Posterior cingulate gyrus (tissue), 11 donors: ENCODE measurements at places on chromosomes 16 and 17.

DNA sequence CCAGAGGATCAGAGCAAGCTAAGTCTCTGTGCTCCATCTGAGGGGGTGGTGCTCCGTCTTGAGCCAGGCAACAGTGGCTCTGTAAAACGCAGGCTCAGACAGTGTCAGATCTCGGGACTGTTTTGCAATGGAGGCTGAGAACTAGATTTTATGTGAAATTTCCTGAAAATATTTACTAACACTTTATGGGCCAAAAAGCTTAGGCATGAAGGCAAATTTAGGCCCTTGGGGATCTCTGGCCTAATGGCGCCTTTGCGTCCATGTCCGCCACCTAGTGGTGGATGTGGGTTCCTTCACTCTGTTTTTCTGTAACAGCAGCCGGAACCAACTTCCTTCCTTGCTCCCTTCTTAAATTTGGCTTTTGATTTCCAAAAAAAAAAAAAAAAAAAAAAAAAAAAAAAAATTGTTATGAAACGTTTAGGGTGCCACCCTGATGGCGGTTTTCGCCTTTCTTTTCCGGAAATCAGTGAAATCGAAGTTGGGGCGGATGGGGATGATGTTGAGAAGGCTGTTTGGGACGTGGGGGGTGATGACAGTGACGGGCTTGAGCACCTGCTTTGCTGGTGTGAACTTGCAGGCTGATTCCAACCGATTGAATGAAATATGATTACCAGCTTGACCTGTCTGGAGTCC lies 14.0 kb upstream of the ELAC2 start:
- DNase-seq = no peak

DNA sequence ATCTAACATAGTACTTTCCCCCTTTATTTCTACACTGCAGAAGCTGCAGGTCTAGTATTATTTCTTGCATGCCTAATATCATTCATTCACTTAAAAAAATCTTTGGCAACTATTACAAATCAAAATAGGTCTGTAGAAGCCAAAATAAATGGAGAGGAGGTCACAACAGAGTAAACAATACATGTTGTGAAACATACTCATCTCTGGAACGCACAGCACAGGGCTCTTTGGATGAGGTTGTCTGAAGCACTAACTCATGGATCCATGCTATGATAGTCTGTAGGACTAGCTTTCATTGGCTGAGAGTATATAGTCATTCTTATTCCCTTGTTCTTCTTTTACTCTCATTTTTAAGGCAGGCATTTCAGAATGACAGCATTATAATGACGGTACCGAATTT lies 21.3 kb downstream of the MYO1D start:
- DNase-seq = no peak

- DNase-seq = no peak
These were observed 25.2 kb downstream of the CNGB1 start for GRCh38 chr16:57945740-57946138.

GRCh38 chr17:73003487-73003886 lies 89.0 kb downstream of the SLC39A11 start:
- no peak for DNase-seq

GRCh38 chr16:53503991-53504663 lies 1.1 kb upstream of the AKTIP start:
- DNase-seq = peak; percentile 27

GRCh38 chr16:24617502-24617901 lies 78.1 kb downstream of the RBBP6 start:
- DNase-seq = no peak

GRCh38 chr17:28491860-28492259 lies 14.3 kb upstream of the FOXN1 start:
- DNase-seq = no peak

- DNase-seq = no peak
These were observed 118.1 kb downstream of the ENGASE start for GRCh38 chr17:79192503-79193351.

DNA sequence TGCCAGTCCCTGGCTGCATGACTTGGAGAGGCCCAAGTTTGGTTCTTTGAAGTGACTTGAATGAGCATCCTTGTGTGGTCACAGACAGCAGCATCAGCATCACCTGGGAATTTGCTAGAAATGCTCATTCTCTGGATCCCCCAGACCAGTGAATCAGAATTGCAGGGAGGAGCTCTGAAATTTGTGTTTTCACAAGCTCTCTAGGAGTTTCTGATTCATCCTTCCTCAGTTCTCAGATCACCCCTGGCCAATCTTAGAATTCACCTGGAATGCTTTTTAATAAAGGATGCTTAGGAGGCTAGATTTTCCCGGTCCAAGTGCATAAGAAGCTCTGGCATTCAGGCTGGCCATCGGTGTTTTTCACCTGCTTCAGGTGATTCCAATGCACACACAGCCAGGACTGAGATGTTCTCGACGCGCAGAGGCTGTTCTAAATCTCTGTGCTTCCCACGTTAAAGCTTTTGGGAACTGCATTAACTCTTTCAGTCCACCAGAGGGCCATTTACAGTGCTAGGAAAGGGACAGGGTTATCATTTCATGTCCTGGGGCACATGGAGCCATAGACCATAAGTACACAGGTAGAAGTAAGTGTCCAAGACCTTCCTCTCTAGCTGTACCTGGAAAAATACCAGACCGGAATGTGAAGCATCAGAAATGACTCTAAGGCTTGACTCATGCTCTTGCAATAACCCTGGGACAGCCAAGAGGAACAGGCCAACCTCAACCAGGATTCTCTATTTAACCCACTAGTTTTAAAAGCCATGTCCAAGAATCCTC lies 85.7 kb upstream of the XYLT1 start:
- DNase-seq = no peak

GRCh38 chr17:58284613-58285421 lies 4.1 kb upstream of the MPO start:
- DNase-seq = no peak

DNA sequence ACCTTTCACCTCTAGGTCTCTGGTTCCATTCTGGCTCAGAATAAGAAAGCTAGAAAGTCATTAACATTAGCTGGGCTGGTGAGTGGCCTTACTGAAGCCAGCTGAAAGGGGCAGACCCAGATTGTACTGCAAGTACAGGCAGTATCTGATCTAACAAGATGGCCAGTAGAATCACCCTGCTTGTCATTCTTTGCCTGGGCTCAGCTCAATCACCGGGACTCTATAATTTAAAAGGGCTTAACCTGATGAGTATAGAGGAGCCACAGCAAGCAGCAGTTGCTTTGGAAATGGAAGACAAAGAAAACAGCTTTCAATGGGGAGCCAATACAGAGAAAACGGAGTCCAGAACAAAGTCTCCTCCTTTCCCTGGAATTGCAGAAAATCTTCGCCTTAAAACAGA lies 13.6 kb downstream of the CDH8 start:
- DNase-seq = no peak

DNA sequence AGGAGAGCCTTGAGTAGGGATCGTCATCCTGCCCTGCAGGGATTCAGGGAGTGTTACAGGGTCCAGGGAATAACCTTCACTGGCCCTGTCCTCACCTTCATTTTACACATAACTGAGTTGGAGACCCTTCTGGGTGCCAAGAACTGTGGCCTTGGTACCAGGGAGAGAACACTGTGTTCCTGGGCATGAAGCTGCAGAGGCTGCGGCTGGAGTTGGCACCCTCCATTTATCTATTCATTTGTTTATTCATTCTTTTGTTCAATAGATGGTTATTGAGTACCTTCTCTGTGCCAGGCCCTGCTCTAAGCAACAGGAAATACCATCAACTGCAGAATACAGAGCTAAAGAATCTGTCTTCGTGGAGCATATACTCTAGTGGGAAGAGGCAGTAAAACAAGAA lies 6.7 kb downstream of the ABCC3 start:
- DNase-seq = no peak

DNA sequence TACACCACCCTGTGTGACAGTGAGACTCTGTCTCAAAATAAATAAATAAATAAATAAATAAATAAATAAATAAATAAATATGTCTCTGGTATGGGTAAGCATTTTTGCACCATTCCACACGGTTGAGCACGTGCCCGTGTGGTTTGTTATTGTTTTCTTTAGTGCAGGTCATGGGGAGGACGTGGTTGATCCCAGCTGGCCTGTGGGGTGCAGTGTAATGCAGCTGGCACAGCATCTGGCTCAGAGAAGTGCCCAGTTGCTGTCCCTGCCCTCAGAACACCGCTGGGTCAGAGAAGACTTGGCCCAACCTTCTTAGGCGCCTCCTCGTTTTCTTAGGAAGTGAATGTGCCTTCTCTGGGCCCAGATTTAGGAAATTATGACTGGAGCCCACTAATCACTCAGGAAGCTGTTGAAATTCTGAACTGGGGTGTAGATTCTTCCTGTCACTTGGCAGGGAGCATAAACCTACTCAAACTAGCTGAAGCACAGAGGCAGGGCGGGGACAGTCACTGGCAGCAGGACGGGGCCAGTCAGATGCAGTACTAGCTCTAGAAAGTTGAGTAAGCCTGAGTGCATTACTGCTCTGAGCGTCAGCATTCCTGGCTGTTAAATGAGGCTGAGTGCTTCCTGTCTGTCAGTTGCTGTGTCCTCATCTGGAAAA lies 85.9 kb downstream of the SNX29 start:
- peak; percentile 51 for DNase-seq

GRCh38 chr17:37081287-37081686 lies 132.5 kb downstream of the AATF start:
- no peak for DNase-seq

- DNase-seq = peak; percentile 71
These were observed 28.2 kb upstream of the KPNB1 start for GRCh38 chr17:47621293-47622179.

DNA sequence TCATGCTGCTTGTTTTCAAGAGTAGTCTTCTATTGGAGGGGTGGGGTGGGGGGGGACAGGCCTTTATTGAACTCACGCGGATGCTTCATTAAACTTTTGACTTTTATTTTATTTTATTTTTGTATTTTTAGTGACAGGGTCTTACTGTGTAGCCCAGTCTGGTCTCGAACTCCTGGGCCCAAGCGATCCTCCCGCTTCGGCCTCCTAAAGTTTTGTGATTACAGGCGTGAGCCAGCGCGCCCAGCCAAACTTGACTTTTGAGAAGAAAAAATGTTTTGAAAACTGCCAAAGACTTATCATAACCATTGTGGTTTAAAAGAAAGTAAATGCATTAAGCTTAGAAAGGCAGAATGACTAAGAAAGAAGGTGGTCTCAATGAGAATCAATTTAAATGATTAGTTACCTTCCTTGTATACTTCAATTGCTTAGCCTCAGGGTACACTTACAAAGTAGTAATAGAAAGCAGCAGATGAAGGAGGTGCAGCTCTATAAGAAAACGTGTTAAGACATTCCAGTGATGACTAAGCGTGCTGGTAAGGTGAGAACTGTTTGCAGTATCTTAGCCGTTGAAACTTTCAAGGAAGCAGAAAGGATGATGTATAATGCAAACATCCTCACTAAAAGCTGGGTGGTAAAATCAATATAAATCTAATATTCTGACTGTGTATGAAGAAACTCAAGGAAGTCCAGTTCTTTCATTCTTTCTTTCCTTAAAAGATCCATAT lies 1.2 kb downstream of the AP2B1 start:
- DNase-seq = no peak

GRCh38 chr17:82888583-82889495 lies 49.0 kb upstream of the ZNF750 start:
- no peak for DNase-seq

DNA sequence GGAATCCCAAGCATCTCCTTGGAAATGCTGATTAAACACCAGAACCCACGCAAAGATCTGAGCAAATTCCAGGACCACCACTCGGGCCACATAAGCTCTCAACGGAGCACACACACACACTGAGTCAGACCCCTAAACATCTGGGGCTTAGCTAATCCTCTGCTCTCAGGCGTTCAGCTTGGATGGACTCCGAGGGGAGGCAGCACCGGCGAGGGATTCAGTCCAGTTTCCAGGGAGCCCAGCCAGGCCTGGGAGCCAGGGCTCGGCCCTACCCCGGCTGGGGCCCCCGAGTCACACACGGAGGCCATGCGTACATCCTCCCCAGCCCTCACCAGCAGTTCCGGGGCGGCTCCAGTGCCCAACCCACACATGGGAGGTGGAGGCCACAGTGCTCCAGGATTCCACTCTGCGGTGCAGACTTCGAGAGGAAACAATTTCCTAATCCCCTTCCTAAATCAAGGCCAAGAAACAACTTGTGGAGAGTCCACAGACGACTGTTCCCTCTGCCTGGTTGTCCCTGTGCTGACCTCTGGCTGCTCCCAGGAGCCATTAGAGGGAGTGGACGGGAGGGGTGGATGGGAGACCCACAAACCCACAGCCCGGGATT lies 70.5 kb downstream of the GAS7 start:
- DNase-seq = peak; percentile 93
